ENCODE measurements at places on chromosomes 1 and 21. TPM values are rescaled to one million over a fixed set of nuclear protein-coding genes. Genes with fewer than 3 reads are reported as not detected.

DNA sequence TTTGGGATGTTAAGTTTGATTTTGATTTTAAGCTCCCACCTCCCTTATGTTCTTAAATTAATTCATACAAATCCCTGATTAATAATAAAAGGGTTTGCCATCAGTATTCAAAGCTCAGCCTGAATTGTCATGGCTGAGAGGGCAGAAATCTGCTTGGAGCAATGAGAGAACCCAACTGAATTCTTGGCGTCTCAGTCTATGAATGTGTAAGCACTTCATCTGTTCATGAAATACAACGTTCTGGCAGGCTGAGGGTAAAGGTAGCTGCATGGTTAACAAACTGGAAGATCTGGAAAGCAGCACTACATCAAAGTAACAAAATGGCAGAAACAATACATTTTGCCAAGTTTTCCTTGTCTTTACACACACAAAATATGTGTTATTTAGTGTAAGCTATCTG lies 95.3 kb downstream of the ACBD6 start:
- DNase-seq = no peak

- no peak for DNase-seq
These were observed 42.4 kb downstream of the PTPRC start for GRCh38 chr1:198681252-198681651.

- DNase-seq = no peak
These were observed 244.6 kb upstream of the DMRTA2 start for GRCh38 chr1:50667710-50668356.

The PLA2G2D gene
- not detected for total RNA-seq

The NR5A2 gene
- total RNA-seq = 9.0 TPM
